ENCODE measurements at places on chromosomes 7 and 10.

- DNase-seq = no peak
These were observed 653.2 kb upstream of the MKI67 start for GRCh38 chr10:128779416-128779815.

DNA sequence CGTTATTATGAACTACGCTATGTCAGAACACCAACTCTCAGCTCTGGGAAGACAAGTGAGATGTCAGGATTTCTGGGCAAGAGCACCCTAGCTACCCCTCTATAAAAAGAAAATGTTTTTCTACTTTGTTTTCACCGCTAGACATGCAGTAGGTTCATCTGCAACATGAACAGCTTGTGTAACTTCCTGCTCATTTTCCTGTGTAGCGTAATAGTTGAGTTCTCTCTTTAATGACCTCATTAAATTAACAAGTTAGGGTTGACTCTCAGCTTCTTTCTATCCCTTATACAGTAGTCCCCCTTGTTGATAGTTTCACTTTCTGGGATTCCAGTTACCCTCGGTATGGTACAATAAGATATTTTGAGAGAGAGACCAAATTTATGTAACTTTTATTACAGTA is 329.4 kb upstream of the ZNF32 start:
- DNase-seq = no peak

- DNase-seq = no peak
These were observed 47.6 kb downstream of the ADCYAP1R1 start for GRCh38 chr7:31099451-31100444.

GRCh38 chr7:130356876-130357611 is 12.4 kb downstream of the CPA5 start:
- no peak for DNase-seq

- no peak for DNase-seq
These were observed 3.1 kb upstream of the ETV1 start for GRCh38 chr7:13992596-13992964.

- no peak for DNase-seq
These were observed 203.2 kb upstream of the SEMA3E start for GRCh38 chr7:83852136-83852535.

DNA sequence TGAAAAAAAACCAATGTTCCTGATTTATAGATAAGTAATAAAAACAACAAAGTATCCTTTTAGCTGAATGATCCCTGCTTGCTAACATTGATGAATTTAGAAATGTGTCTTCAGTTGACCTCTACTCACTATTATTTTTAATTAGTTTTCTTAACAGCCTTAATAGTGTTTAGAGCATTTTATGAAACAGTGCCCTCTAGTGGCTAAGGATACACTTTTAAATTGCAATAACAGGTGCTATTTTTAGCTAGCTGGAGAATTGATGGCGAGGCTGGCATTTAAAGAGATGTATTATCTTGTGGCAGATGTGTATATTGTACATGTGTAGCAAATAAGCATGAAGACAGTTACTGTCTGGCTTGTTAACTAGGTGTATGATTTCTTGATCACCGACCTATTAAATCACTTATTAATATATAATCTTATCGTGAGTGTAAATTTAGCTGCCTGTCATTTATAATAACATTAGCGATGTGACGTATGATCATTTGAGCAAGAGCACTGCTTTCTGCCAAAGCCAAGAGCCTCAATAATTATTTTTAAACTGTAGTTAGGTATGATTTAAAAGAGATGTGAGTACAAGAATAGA is 451.9 kb downstream of the DPP6 start:
- DNase-seq = no peak

GRCh38 chr10:1270906-1271305 is 214.7 kb downstream of the WDR37 start:
- DNase-seq = no peak

- no peak for DNase-seq
These were observed 198.7 kb downstream of the THSD7A start for GRCh38 chr7:11633310-11633709.

- DNase-seq = no peak
These were observed 33.5 kb downstream of the SH2B2 start for GRCh38 chr7:102320181-102320580.

- no peak for DNase-seq
These were observed 19.7 kb downstream of the GOLGA7B start for GRCh38 chr10:97869091-97870042.

- DNase-seq = no peak
These were observed 413.0 kb upstream of the FOXK1 start for GRCh38 chr7:4269086-4269485.

GRCh38 chr7:140294454-140294853 is 103.9 kb downstream of the SLC37A3 start:
- no peak for DNase-seq

GRCh38 chr10:127149501-127150081 is 46.8 kb downstream of the INSYN2A start:
- no peak for DNase-seq

GRCh38 chr7:35752742-35753141 is 48.1 kb upstream of the SEPTIN7 start:
- no peak for DNase-seq

DNA sequence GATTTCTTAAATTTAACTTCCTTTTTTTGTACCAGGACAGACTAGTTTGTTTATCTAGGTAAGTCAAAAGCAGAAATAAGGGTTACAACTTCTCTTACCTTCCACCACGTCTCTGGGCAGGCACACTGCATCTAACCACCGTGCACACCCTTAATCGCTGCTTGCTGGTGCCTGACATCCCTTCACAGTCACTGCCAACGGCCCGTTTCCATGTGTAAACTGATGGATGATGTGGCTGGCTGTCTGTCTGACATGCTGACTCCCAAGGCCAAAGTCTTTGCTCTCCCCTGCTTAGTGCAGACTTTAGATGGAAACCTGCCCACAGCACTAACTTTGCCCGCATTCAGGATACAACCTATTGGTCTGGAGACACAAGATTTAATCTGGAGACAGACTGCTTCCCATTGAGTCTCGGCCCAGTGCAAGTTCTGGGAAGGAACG is 1.1 kb downstream of the TMEM273 start:
- DNase-seq = no peak

DNA sequence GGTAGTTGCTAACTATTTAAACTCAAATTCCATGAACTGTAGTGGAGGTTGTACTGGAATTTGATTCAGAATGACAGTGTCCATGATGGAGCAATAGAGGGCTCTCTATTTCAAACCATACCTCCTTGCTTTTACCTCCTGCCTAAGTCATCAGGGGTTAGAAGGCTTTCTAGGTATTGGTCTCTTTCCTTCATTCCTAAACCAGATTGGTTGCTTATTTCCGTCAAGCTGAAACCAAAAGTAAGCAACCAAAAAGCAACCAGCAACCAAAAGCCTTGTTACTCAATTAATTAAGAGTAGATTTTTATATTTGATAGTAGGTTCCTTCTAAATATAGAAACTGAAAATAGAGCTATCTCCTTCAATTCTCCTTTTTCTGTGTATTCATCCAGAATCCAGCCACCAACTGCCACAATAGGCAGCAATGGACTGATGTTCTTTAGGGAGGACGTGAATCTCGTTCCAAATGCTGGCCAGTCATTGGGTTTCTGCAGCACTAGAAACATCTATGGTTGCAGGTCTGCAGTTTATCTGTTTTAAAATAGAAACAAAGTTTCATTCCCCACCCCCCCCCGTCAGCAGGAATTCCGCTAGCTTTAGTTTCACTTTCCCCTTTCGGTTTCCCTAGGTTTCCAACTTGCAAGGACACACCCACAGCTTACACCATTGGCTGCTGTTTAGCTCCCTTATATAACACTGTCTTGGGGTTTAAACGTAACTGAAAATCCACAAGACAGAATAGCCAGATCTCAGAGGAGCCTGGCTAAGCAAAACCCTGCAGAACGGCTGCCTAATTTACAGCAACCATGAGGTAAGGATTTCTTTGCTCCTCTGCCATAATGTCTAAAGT is at the start of gene IFIT1:
IFIT1 (plus strand) TSS at position 717 of the 850 bp plus-strand sequence; CDS start at position 807, 90 bp downstream.
- DNase-seq = peak; percentile 85

GRCh38 chr10:59872892-59873463 is 33.4 kb downstream of the CCDC6 start:
- peak; percentile 78 for DNase-seq

GRCh38 chr10:97875391-97875790 is 25.7 kb downstream of the GOLGA7B start:
- DNase-seq = no peak

- DNase-seq = peak; percentile 49
These were observed 164.6 kb upstream of the CDCA7L start for GRCh38 chr7:22110227-22110839.

DNA sequence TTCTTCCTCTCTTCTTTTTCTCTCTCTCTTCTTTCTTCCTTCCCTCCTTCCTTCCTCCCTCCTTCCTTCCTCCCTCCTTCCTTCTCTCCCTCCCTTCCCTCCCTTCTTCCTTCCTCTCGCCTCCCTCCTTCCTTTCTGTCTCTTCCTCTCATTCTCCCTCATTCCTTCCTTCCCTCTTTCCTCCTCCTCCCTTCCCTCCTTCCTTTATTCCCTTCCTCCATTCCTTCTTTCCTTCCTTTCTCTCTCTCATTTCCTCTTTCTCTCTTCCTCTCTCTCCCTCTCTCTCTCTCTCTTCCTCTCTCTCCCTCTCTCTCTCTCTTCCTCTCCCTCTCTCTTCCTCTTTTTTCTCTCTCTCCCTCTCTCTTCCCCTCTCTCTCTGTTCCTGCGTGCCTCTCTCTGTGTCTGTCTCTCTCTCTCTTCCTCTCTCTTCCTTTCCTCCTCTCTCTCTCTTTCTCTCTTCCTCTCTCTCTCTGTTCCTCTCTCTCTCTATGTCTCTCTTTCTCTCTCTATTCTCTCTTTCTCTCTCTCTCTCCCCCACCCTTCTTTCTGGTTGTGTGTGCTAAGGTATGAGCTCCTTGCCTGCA is 80.1 kb upstream of the PFKP start:
- no peak for DNase-seq

DNA sequence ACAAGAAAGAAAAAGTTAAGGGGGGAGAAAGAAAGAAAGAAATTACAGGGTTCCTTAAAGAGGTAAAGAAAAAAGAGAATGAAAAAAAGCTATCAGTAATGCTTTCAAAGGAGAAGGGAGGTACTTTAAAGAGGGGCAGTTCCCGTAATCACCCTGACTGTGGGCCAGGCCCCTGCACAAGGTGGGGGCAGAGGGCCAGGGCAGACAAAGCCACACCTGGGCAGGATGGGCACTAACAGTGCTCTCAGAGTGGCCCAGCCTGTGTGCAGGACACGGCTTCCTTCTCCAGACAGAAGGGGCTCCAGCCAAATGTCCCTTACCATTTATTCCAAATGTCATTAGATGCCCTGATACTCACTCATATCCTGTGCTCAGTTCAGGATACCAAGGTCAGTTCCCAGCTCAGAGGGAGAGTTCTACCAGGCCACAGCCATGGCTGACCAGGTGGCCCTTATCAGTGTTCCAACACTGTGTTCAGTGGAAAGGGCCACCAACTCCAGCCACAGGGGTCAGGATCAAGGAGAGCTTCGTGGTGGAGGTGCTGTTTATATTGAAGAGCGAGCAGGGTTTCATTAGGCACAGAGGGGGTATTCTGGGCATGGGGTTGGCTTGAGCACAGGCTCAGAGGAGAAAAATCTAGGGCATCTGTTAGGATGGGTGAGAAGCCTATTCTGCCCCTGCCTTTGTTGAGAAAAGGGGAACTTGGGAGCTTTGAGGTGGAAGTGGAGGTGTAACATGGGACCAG is 29.9 kb downstream of the DPCD start:
- DNase-seq = no peak

GRCh38 chr10:97825020-97825760 is 24.5 kb upstream of the GOLGA7B start:
- no peak for DNase-seq

- no peak for DNase-seq
These were observed 306.7 kb downstream of the DNAJB6 start for GRCh38 chr7:157643525-157643970.

DNA sequence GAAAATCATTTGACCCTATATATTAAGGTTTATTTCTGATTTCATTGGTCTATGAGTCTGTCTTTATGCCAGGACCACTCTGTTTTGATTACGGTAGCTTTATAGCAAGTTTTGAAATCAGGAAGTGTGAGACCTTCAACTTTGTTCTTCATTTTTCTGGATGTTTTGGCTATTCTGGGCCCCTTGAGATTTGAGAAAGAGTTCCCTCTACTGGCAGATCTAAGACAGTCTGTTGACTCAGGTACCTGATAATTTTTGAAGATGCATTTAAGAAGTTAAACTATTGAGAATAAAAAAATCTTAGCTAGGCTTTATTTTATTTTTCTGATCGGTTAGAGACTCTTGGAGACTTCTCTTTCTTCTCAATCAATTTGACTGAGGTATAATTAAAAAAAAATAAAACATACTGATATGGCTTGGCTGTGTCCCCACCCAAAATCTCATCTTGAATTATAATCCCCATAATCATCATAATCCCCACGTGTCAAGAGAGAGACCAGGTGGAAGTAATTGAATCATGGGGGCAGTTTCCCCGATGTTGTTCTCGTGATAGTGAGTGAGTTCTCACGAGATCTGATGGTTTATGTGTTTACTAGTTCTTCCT is 209.2 kb downstream of the SNX10 start:
- no peak for DNase-seq

DNA sequence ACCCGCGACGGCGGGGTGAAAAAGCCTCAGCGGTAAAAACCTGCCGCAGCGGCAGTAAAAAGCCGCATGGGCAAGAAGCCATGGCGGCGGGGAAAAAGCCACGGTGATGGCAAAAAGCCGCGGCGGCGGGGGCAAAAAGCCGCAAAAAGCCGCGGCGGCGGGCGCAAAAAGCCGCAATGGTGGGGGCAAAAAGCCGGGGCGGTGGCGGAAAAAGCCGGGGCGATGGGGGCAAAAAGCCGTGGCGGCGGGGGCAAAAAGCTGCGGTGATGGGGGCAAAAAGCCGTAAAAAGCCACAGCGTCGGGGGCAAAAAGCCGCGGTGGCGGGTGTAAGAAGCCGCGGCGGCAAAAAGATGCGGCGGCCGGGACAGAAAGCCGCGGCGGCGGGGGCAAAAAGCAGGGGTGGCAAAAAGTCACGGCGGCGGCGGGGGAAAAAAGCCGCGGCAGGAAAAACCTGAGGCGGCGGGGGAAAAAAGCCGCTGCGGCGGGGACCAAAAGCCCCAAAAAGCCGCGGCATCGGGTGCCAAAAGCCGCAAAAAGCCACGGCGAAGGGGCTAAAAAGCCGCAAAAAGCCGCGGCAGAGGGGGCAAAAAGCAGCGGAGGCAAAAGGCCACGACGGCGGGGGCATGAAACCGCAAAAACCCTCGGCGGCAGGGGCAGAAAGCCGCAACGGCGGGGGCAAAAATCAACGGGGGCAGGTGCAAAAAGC is 488.5 kb downstream of the ZNF33B start:
- no peak for DNase-seq

GRCh38 chr7:80879849-80880248 is 39.0 kb downstream of the SEMA3C start:
- no peak for DNase-seq

DNA sequence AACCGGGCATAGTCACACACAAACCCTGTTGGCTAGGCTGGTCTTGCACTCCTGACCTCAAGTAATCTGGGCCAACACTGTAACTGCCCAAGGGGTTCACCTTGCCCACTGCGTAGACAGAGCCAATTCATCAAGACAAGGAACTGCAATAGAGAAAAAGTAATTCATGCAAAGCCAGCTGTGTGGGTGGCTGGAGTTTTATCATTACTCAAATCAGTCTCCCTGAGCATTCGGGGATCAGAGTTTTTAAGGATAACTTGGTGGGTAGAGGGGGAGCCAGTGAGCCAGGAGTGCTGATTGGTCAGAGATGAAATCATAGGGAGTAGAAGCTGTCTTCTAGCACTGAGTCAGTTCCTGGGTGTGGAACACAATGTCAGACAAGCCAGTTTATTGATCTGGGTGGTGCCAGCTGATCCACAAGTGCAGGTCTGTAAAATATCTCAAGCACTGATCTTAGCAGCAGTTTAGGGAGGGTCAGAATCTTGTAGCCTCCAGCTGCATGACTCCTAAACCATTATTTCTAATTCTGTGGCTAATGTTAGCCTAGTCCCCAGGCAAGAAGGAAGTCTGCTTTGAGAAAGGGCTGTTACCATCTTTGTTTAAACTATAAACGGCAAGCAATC is 15.6 kb upstream of the FXYD4 start:
- no peak for DNase-seq
